Central memory CD8-positive, alpha-beta T cell (primary cell): ENCODE measurements at places on chromosomes 4 and X.

DNA sequence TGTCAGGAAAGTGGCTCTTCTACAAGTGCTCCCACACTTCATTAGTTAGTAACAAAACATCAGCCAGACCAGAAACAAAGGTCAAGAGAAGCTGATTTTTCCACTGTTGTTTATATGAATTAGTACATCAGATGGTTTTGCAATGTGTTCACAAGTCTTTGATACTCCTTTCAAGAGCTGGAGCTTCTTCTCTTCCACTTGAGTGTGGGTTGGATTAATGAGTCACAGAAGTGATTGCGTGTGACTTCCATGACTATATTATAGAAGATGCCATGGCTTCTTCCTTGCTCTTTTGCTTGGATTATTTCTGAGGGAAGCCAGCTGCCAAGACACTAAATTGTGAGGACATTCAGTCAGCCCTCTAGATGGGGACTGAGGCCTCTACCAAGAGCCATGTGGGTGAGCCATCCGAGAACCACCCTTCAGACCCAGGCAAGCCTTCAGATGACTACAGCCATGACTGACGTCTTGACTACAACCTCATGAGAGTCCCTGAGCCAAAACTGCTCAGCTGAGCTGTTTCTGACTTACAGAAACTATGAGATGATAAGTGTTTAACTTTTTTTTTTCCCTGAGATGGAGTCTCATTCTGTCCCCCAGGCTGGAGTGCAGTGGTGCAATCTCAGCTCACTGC lies 18.1 kb downstream of the SOWAHB start:
- no peak for DNase-seq

DNA sequence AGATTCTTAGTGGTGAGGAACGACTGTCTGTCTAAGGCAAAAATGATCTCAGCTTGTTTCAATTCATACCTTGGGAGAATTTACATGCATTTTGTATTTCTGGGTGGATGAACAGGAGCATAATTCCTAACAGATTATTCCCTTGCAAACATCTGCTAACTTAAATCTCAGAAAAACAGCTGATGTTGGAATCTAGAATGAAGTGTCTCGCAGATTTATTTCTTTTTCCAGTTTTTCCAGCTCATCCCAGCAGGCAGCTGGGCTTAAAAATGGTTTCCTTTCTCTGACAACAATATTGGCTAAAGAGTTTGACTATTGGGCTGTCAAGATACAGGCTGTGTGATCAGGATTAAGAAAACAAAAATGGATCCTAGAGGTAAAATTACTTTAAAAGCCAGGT lies 1.1 kb downstream of the LNX1 start:
- DNase-seq = no peak

DNA sequence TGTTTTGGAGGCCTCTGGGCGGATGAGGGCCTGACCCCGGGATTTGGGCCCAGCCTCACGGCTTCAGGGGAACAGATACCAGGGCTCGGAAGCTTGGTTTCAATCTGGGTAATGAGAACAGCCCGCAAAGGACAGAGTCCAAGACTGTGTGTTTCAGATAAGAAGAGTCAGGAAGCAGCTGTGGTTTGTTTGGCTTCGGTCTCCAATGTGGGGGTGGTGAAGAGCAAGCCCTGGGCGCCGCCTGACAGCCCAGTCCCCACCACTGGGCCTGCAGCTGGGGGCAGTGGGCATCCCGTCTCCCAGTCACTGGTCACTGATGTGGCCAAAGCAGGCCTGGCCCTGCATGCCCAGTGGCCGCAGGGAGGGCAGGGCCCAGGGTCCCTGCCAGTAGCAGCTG lies 9.1 kb downstream of the WFS1 start:
- no peak for DNase-seq

- DNase-seq = no peak
Measured at GRCh38 chrX:10325611-10326010, 168.8 kb downstream of the CLCN4 start.

DNA sequence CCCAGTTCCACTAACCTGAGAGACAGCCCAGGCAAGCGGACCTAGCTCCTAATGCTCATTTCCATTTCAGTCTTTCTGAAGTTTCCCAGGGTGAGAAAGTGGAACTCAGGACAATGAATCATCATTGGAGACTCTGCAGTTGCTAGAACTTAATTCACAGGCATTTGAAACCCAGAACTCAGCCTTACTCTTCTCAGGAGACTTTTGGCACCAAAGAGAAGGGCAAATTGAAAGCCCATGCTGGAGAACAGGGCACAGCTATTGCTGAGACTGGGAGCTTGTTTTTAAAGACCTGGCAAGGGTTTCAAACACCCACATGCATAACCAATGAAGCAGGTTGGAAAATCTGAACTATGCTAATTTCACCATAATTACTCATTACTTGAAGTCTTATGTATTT lies 36.0 kb downstream of the BST1 start:
- DNase-seq = no peak

GRCh38 chr4:146333187-146333894 lies 119.0 kb downstream of the REELD1 start:
- no peak for DNase-seq

DNA sequence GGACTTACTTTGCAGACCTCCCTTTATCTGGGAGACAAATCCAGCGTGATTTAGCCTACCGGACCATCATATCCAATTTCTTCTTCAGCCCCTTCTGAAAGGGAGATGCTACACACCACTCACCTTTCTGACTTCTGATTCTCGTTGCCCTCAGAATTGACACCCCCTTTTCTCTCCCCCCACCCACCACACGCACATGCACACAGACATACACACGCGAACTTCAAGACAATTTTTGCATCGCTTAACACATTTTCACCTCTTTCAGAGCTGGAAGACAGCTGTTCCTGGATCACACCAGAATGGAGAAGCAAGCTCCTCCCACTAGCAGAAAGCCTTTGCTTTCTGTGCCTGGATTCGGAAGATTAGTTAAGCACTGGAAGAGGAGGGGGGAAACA lies 1.0 kb upstream of the SNCA start:
- no peak for DNase-seq

GRCh38 chrX:118726887-118727685 lies at the start of gene IL13RA1:
TSS of gene IL13RA1 (plus strand) at chrX:118727606. CDS start at chrX:118727639, 33 bp downstream.
- no peak for DNase-seq

DNA sequence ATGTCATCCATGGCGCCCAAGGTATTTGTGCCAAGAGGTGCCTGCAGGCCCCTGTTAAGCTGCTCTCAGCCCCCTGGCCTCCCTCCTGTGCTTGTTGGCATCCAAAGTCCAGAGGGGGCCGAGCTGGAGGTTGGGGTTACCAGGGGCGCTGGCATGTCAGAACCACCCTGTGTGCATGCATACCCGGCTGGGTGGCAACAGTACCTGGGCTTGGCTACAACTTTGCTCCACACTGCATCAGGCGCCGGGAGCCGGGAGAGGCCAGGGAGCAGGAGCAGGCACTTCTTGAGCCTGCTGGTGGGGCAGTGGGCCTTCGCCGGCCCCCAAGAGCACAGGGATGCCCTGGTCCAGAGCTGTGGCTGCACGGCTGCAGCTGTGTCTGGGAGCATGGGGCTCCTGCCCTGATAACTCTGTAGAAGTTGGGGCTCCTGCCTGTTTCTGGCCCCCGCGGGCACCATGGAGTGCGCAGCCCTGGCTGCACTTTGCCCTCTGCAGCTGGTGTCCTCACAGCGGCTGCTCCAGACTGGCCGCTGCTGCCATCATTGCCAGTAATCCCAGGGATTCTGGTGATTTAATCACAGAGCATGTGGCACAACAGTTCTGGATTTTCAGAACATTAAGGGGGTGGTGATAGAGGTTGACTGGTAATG lies 130.3 kb downstream of the ARHGAP10 start:
- no peak for DNase-seq

DNA sequence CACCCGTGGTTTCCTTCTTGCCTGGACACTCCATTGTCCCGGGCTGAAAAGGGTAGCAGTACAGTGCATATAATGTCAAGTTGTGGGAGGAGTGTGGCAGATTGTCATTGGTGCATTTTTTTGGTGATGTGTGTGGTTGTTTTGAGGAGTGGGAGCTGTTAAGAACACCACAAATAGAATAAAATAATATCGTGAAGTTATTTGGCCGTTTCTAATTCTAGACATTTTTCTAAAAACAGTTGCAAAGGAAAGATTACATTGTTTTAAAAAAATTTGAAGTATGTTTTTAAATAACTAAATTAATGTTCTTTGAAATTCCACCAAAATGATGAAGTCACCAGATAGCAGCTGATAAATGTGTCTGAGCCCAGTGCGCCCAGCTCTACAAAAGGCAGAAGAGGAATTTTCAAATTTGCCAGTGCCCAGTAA lies 1.3 kb downstream of the PKD2 start:
- DNase-seq = no peak

- DNase-seq = no peak
Measured at GRCh38 chr4:83947830-83948193, 411.9 kb downstream of the GPAT3 start.

- DNase-seq = no peak
Measured at GRCh38 chr4:26522478-26522877, 32.2 kb upstream of the CCKAR start.

GRCh38 chr4:150436598-150437370 lies 145.2 kb upstream of the MAB21L2 start:
- no peak for DNase-seq

GRCh38 chr4:52572936-52573485 lies 86.1 kb downstream of the USP46 start:
- DNase-seq = no peak

- DNase-seq = no peak
Measured at GRCh38 chr4:118081434-118081833, 47.1 kb downstream of the NDST3 start.

DNA sequence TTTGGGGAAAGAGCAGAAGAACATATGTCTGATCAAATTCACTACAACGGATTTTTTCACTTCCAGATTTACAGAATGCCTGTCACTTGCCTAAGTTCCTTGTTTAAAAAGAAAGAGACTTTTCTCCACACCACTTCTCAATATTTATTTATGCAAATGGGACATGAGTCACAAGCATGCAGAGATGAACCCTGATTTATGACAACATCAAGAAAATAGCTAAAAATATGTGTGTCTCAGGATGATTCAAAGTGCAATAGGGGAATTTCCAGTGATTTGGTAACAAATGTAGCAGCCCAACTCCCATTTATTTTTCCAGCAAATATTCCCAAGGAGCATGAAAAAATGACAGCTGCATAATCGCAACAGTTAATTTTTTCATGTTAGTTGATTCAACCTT lies 180.4 kb upstream of the FAT1 start:
- DNase-seq = no peak

GRCh38 chrX:107154787-107155620 lies 36.4 kb upstream of the RBM41 start:
- DNase-seq = no peak

GRCh38 chr4:133131829-133132460 lies 17.1 kb upstream of the PCDH10 start:
- DNase-seq = no peak

DNA sequence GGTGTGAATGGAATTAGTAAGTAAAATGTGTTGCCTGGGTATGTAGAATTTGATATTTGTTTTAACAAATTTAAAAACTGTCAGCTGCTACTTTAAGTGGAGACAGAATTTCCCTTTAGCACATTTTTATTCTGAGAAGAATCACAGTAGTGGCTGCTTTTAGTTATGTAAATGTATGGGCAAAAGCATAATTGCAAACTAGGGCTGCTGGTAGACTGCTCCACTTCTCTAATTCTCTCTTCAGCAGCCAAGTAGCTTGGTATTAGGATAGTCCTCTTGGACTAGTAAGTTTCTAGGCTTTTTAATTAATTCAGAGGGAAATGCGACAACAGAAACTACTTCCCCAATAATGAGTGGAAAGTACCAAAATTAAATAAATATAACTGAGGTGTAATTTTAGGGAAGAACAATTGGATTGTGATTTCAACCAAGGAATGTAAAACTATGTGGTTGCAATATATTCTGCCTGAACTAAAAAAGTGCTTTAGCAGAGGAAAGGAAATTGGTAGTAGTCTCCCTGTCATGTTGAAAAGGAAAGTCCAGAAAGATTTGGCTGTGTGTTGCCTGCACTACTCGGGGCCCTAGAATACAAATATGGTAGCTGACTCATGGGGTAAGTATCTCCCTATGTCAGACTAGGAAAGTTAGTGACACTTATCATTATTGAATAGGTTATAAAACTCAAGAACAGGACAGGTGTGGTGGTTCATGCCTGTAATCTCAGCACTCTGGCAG lies 9.2 kb upstream of the EIF4E start:
- no peak for DNase-seq

GRCh38 chr4:20615486-20616260 lies 84.6 kb upstream of the PACRGL start:
- no peak for DNase-seq

DNA sequence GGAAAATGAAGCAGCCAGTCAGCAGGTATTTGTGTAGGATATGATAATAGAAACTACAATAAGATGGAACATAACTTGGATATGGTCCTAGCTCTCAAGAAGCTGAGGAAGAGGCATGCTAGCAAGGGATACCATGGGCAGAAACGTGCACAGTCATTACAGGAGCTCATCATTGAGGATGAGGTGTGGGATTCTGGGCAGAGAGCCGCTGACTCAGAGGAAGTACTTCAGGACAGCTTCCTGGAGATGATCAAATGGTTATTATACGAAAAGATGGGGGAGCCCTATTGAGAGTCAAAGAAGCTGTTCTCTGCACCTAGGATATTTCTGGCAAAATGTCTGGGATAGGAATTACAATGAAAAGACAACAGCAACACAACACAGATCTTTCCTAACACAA lies 116.0 kb upstream of the PDE5A start:
- no peak for DNase-seq

- DNase-seq = no peak
Measured at GRCh38 chrX:139784807-139785206, 76.8 kb upstream of the MCF2 start.

- no peak for DNase-seq
Measured at GRCh38 chrX:19689170-19689779, 174.0 kb upstream of the MAP3K15 start.

DNA sequence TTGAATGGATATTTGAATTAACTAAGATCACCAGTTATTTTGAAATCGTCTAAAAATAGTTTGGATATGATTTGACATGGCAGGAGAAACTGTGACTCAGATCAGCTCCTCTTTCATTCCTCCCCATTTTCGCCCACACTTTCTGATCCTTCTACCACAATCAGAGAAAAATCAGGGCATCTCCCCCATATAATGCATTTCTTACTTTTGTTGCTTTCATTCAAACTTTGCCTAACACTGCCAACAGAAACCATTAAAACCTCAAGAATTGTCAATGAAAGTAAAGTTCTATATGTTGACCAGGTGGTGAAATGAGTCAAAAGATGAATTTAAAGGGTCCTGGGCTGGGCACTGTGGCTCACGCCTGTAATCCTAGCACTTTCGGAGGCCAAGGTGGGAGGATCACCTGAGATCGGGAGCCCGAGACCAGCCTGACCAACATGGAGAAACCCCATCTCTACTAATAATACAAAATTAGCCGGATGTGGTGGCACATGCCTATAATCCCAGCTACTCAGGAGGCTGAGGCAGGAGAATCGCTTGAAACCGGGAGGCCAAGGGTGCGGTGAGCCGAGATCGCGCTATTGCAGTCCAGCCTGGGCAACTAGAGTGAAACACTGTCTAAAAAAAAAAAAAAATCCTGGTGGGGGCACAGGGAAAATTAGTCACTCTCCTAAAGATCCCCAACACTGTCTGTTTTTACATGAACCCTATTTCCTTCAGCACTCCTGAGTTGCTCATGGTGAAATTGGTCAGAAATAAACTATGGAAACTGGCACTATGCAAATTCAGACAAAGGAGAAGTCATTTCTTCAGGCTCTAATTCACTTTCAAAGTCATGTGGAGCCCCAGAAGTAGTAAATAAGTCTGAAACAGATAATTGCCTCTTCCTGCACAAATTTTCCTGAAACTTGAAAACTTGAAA lies 122.8 kb upstream of the NOCT start:
- DNase-seq = no peak
